ENCODE measurements at places on chromosomes 6 and 20.

GRCh38 chr6:3990692-3991491 lies 88.0 kb downstream of the FAM217A start:
- DNase-seq = peak; percentile 58

DNA sequence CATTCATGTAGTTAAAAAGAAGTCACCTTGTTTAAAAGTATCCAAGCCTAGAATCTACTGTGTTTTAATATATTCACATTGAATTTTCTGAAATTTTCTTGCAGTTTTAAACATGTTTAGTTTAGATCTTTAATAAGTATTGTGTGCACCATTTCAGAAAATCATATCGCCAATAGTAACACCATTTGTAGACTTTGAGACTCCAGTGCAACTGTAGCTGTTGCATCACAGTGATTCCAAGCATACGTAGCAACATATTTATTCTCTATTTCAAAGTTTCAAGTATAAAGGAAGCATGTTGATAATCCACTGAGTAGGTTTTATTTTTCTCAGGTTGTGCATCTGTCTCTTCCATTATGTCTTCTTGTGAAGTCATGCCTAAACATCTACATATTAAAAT lies 46.4 kb downstream of the HMGN3 start:
- DNase-seq = no peak

- no peak for DNase-seq
Measured at GRCh38 chr20:32809907-32810306, 9.8 kb upstream of the MAPRE1 start.

DNA sequence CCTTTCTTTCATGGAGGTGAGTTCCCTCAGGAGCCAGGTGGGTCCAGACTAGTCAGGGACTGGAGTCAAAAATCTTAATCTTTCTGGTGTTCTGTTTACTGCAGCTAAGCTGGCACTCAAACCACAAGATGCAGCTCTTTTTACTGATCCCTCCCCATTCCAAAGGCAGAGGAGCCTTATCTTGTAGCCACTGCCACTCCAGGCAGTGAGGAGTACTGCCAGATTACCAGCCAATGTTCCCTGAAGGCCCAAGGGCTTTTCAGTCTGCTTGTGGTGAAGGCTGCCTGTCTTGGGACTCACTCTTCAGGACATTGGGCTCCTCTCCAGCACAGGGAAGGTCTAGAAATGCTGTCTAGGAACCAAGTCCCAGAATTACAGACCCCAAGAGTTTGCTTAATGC lies 490.4 kb upstream of the ADGRB3 start:
- DNase-seq = no peak

- peak; percentile 49 for DNase-seq
Measured at GRCh38 chr20:1299522-1299921, 29.4 kb downstream of the SDCBP2 start.

- no peak for DNase-seq
Measured at GRCh38 chr6:11213422-11214021, 18.9 kb downstream of the NEDD9 start.

GRCh38 chr20:7728338-7728737 lies 211.9 kb downstream of the HAO1 start:
- DNase-seq = no peak

DNA sequence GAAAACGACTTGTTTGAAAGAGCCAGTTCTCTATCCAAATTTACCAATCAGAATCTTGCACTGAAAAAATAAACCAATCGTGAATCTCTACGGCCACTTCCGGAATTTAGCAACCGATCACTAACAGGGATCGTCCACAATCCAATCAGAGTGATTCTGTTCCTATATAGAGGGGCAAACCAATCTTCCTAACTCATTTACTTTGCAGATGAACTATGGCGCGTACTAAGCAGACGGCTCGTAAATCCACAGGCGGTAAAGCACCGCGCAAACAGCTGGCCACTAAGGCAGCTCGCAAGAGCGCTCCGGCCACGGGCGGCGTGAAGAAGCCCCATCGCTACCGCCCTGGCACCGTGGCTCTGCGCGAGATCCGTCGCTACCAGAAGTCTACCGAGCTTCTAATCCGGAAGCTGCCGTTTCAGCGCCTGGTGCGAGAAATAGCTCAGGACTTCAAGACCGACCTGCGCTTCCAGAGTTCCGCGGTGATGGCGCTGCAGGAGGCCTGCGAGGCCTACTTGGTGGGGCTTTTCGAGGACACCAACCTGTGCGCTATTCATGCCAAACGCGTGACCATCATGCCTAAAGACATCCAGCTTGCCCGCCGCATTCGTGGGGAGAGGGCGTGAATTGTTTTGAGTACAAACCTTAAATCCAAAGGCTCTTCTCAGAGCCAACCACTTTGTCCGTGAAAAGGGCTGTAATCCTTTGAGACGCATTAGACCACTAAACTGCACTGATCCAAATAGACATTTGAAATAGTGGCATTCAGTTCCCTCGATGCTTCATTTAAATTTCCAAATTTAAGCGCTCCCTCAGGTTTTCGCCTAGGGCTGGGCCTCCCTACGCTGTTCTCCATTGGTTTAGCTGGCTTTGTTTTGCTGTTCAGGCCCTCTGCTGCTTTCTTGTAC lies 138.0 kb downstream of the HFE start:
- DNase-seq = peak; percentile 67

GRCh38 chr6:127090051-127090450 lies 28.4 kb upstream of the RSPO3 start:
- DNase-seq = no peak

- no peak for DNase-seq
Measured at GRCh38 chr6:160077526-160077925, 44.1 kb upstream of the SLC22A1 start.

- DNase-seq = no peak
Measured at GRCh38 chr6:118980063-118980462, 45.1 kb upstream of the MCM9 start.

- DNase-seq = no peak
Measured at GRCh38 chr20:15918631-15919030, 654.6 kb downstream of the KIF16B start.

- peak; percentile 9 for DNase-seq
Measured at GRCh38 chr6:62775427-62776022, 435.7 kb upstream of the FKBP1C start.

DNA sequence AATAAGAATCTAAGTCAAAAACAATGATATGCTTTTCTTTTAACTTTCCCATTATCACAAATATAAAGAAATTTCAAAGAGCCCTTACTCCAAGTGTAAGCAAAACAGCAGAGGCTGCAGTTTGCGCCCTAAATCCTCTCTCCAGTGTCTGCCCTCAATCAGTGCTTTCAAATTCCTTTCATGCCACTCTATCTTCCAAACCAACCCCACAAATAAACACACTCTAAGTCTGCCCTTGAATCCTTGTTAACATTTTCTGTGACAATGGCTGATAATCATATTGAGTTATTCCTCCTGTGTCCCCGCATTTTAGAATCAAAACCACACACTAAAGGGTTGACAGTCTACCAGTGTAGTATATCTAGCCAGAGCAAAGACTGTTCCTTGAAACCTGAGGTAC lies 317.9 kb upstream of the MARCKS start:
- DNase-seq = no peak

DNA sequence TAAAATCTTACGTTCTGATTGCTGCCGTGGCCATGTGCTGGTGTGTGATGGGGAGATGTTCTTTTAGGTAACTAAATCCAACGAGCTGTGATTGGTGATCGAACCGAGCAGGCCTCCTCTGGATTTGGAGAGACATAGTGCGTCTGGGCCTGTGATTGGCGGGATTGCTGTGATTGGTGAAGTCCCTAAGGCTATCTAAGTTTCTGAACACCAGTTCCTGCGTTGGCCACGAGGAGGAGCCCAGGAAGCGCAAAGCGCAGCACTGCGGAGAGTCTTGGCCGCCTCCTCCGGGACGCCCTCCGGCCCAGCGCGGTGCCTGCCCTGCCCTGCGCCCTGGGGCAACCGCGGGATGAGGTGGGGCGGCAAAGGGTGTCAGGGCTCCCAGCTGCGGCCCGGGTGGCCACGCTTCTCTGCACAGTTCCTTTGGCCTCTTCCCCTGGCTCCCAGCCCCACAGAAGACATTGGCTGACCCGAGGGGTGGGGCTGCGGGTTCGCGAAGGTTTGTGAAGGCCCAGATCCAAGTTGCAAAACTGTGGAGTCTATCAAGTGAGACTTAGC lies 33.0 kb downstream of the HNF4A start:
- peak; percentile 30 for DNase-seq

GRCh38 chr6:110541701-110542309 lies 65.4 kb upstream of the SLC22A16 start:
- DNase-seq = no peak

DNA sequence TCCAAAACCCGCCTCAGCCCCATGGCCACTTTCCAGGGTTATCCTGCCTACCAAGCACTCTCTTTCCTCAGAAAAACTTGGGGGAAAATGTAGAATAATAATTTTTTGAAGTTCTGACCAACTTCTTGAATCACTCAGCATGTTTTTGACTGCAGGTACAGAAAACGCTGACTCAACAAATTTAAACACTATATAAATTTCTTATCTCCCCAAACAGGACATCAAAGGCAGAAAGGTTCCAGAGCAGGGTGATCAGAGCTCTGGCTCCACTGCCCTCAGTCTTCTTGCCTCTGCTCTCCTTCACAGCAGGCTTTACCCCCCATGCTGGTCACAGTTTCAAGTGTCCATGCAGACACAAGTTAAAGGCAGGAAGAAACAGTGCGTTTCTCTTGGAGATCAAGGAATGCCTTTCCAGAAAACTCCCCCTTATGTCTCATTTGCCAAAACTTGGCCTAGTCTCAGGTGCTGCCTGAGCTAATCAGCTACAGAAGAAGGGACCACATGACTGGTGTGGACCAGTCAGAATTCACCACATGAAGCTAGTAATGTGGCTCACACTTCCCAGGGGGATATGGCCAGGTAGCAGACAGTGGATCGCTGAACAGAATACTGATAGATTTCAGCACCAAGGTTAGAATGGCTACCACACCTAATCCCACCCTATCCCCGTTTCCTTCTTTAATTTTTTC lies 24.4 kb upstream of the SLC17A3 start:
- DNase-seq = no peak

GRCh38 chr6:48917233-48917632 lies 545.8 kb downstream of the MMUT start:
- no peak for DNase-seq

DNA sequence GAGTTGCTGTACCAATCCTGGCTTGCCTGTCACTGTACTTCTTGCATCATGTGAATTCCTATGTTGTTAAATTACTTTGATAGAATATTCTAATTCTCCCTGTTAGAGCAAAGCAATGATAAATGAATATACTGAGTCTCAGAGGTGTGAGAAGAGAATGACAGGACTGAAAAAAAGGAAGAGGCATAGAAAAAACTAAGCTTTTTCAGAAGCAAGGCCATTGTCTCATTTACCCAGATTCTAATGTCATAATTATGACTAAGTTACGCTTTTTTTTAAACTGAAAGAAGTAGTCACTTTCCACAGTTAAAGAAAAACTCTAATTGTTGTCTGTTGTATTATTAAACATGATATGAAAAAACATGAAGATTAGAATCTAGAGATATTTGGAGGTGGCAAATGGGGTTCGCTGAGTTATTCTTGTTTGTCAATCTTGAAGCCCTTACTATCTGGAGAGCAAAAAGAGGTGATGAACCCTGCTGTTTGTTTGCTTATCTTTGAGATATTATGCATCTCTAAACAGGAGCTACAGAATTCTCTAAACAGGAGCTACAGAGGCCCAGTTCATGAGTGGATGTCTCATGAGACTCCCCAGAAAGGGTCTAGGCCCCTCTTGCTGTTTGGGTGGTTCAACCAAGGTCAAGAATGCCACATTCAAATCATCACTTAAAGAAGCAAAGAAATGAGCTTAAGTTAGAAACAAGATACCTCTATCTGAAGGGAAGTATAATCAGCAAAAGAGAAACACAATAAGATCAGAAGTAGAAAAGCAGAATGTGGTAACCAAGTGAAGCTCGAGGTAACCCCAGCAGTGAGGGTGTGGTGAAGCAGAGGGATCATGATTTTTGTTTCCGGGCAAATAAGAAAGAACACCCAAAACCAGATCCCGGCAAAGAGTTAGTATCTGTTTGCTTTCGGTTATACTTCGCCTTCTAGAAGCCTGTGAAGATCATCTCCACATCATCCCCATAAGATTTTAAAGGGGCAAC lies 33.3 kb upstream of the THEMIS start:
- DNase-seq = no peak

DNA sequence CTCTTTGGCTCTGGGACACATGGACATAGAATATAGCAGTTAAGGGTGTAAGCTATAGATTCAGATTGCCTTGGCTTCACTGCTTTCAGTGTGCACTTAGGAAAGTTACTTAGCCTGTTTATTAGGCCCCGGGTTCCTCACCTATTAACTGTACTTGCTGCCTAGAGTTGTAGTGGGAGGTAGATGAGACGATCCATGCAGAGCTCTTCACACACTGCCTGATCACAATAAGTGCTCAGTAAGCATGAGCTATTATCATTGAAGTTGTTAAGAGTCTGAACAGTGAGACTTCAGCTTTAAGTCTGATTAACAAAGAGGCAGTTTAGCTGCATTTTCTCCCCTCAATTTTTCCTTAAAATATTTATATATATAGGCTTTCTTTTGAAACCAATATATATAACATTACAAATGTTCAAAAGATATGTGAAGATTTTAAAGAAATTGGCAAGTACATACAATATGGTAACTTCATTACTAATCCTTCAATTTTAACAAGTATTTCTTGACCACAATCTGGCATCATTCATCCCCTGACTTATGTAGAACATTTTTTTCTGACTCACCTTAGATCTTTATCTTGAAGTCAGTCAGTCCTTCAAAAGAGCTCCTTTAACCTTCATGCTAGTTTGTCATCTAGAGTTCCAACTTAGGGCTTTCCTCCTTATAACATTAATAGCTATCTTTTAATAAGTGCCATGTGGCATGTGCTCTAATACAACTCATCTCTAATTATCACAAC lies 20.5 kb upstream of the SUPT3H start:
- DNase-seq = no peak

DNA sequence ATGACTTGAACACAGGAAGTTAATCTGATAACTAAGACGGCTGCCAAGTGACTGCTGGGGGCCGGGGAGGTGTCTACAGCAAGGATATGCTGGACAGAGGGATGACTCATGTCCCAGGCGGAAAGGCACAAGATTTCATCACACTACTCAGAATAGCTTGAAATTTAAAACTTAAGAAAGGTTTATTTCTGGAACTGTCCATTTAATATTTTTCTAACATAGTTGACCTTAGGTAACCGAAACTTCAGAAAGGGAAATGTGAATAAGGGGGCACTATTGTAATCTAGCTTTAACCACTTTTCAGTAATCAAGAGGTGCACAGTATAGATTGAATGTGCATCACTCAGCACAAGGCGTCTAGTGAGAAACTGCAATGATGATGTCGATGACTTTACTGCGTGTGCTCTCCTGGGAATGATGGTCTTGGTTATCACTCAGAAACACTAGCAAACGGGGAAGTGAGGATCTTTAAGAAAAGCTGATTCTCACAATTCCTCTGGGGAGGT lies 171.5 kb downstream of the QKI start:
- DNase-seq = no peak

- DNase-seq = no peak
Measured at GRCh38 chr6:72738091-72738490, 116.2 kb downstream of the KCNQ5 start.

DNA sequence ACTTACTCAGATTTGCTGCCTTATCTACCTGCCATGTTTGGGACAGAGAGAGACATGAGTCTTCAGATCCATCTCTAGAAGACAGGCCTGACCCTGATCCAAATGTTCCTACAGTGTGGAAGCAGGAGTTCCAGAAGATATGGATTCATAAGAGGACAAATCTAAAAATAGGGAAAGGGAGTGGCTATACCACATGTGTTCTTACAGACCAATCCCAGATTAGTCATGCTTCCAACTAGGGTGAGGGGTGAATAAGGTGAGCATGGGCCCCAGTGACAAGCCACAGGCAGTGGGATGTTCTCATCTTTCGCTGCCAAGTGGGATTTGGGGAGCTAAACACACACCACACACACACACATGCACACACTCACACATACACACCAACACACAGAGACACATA lies 670.7 kb upstream of the CITED2 start:
- no peak for DNase-seq

All from COR-L47 (cell line).